Stimulated activated naive CD8-positive, alpha-beta T cell treated with anti-CD3 and anti-CD28 coated beads, Interleukin-15, Interleukin-2, amounts not matched to agents 100 U/mL and 50 U/mL, for 24 hours (primary cell): ENCODE measurements at places on chromosomes 4 and X.

GRCh38 chrX:65859299-65859698 is 180.6 kb downstream of the VSIG4 start:
- no peak for DNase-seq

DNA sequence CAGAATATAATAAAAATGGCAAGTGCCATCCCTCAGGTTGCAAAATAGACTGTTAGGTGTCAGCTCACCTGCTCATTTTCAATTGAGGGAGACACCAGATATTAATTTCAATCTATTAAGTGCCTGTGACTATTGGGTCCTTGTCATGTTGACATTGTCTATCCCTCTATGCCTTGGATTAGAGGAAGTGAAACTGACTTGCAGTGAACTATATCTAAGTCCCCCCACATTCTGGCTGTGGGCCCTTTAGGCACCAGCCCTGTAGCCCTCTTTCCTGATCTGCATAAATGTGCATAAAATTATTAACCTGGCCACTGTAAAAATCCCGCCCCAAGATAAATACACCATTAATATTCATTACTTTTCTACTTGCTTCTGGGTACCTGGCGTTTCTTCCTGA is 293.0 kb upstream of the CLNK start:
- DNase-seq, result no peak

GRCh38 chr4:37023504-37023903 is 221.0 kb upstream of the NWD2 start:
- no peak for DNase-seq

DNA sequence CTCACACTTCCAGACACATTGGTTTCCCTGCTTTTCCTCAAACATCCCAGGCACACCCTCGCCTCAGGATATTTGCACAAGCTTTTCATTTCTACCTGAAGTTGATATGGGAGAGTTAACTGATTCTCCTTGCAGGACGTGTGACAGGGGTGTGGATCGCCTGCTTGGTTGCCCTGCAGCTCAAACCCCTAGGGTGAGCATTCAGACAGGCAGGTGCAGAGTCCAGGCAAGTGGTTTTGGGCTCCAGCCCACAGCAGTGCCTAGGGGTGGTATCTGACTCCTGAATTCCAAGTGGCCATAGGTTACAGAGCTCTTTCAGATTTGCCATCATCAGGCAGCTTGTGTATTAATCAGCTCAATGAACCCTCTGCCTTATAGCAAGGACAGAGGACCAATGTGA is 1104.2 kb upstream of the IGFBP7 start:
- no peak for DNase-seq

DNA sequence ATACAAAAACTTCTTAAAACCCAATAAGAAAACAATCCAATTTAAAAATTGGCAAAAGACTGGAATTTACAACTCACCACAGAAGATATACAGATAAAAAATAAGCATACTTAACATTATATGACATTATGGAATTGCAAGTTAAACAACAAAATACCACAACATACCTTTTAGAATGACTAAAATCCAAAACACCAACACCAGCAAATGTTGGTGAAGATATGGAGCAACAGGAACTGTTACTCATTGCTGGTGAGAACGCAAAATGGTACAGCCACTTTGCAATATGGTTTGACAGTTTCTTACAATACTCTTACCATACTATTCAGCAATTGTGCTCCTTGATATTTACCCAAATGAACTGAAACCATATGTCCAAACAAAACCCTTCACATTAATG is 112.4 kb downstream of the ADGRL3 start:
- DNase-seq, result no peak

DNA sequence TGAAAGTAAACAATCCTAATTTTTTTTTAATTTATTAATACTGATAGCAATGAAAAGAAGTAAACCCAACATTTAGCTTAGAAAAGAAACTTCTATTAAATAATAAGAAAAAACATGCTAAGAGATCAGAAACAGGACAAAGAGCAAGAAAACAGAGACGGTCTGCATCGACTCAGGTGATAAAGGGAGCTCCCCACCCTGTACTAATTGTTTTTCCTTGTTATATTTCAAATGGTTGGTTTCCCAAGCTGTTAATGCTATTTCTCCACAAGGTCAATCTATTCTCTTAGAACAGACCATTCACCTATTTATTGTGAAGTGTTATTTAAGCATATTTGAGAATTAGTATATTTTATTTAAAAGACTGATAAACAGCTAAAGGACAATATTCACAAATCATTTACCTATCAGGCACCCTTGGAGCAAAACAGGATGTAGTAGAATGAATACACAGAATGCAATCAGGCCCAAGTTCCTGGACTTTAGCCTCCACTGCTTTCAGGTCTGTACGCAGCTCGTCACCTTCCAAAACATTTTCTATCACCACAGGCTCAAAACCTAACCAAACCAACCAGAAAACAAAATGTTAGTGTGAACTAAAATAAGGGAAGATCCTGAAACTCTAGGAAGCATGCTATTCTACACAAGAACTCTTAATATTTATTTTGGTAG is 5.5 kb downstream of the SEPSECS start:
- no peak for DNase-seq

- DNase-seq, result peak; percentile 14
Observed at GRCh38 chr4:10582059-10582686, 102.4 kb downstream of the CLNK start.

GRCh38 chr4:47032405-47033106 is 1.2 kb downstream of the GABRB1 start:
- peak; percentile 59 for DNase-seq

DNA sequence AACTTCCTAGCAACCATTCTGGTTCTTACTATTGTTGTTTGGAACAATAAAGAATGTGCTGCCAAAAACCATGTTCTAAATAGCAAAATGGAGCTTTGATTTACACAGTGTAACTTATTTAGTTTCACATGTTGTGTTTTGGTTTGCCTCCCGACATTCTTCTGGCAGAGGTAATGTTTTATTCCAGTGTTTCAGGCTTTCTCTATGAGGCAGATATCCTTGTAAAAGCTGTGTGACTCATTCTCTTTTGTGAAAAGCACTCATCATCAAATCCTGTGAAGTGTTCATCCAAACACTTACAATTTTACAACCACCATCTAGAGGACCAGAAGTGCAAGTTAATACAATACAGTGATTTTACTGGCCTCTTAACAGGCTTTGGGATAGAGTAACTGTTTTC is 219.0 kb upstream of the GIMD1 start:
- DNase-seq, result no peak

DNA sequence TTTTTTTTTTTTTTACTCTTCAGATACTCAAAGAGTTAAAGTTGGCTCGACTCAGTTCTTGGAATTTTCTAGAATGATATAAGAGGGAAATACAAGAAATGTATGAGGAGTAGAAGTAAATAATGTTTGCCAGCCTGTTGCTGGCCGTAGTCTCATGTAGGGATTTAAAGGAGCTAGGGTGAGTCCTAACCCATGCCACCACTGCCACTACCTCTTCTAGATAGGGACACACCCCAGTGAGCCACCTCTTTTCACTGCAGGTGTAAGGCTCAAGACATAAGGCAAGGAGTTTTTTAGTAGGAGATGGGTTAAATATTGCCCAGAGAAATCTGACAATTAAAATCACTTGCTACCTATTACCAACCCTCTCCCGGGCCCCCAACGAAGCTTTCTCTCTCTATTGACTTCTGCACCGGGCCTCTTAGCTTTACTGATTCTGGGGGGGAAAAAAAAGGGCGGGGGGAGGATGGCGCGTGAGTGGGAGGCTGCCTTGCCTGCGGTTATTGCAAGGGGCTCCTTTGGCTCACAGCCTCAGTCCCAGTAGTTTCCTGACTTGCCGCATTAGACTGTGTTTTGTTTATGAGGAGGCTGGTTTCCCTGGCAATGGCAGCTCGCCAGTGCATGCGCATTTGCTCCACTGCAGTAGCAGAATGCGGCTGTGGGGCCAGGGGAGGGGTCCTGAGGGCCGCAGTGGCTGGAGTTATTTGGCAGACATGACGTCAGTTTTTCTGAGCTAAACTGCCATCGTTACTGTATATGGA is 3.0 kb downstream of the LINC00632 start:
- DNase-seq, result peak; percentile 16

- DNase-seq, result no peak
Observed at GRCh38 chrX:44234541-44234940, 108.9 kb downstream of the EFHC2 start.

- DNase-seq, result no peak
Observed at GRCh38 chrX:110188701-110189558, 129.0 kb downstream of the AMMECR1 start.

DNA sequence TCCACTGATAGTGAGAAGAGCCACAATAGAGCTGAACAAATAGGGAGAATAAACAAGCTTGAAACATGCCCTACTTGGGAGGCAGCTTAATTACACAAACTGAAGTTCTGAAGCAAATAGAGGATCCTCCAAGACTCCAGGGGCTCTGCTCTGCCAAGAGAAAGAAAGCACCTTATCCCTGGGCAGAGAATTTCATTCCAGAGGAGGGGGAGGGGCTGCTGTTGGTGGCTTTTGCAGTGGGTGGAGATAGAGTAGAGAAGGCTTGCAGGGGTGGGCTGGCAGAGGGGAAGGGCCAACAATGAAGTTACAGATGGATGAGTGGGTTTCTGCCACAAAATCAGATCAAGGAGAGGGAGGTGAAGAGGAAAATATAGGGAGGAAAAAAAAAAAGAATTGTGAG is 1.0 kb upstream of the LPAR4 start:
- no peak for DNase-seq

- no peak for DNase-seq
Observed at GRCh38 chrX:100883654-100884053, 9.5 kb upstream of the NOX1 start.

DNA sequence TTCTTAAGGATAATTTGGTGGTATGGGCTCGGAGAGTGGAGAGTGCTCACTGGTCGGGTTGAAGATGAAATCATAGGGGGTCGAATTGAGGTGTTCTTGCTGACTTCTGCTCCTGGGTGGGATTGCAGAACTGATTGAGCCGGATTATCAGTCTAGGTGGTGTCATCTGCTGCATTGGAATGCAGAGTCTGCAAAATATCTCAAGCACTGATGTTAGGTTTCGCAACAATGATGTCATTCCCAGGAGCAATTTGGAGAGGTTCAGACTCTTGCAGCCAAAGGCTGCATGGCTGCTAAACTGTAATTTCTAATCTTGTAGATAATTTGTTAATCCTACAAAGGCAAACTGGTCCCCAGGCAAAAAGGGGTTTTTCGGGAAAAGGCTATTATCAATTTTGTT is 67.7 kb downstream of the RHOH start:
- DNase-seq, result no peak

DNA sequence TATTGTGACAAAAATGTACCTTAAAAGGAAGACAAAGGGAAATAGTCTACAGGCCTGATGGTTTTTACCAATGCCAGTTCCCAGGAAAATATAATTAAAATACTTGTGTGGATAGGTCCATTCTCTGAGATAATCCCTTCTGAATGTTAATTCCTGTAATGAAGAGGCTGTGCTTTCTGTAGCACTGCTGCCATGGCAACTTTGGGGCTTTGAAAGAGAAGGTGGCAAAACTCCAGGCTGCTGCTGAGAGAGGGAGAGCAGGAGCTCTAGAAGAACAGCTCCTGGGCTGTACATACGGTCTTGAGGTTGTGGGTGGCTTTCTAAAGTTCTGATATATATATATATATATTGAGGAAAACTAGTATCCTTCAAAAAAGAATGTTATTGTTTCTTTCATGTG is 125.4 kb downstream of the PDLIM5 start:
- DNase-seq, result no peak
